COR-L47 (cell line): ENCODE measurements at places on chromosomes 1 and 21.

- DNase-seq = no peak
Observed at GRCh38 chr1:231383159-231383860, 38.8 kb downstream of the EGLN1 start.

- DNase-seq = no peak
Observed at GRCh38 chr1:7580923-7581753, 190.0 kb upstream of the VAMP3 start.

GRCh38 chr1:182674346-182675246 is 9.8 kb downstream of the RGS8 start:
- no peak for DNase-seq

- no peak for DNase-seq
Observed at GRCh38 chr1:28086651-28087050, 1.8 kb downstream of the EYA3 start.

DNA sequence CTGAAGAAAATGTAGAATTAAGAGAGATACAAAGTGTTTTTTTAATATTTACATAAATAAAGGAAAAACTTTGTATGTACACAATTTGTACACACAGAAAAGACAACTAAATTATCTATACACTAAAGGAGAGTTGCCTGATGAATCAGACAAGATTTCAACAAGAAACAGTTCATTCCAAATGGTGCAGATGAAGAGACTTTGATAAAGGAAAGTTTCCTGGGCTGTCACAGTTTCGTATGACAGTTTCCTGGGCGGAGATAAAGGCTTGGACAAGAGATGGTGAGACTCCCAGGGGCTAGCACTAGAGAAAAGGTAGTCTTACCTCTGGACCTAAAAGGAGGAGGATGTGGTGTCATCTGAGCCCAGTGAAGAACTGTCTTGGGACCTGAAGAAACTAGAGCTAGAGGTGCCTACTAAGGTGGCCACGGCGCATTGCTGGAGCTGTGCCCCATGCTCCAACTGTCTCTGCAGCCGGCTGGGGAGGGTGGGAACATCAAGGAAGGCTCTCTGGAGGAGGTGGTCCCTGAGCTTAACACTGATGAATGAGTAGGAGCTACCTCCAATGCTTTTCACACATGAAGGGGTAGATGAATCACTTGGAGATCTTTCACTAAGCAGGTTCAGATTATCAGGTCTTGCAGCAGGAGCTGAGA is 32.2 kb downstream of the ETS2 start:
- DNase-seq = no peak

DNA sequence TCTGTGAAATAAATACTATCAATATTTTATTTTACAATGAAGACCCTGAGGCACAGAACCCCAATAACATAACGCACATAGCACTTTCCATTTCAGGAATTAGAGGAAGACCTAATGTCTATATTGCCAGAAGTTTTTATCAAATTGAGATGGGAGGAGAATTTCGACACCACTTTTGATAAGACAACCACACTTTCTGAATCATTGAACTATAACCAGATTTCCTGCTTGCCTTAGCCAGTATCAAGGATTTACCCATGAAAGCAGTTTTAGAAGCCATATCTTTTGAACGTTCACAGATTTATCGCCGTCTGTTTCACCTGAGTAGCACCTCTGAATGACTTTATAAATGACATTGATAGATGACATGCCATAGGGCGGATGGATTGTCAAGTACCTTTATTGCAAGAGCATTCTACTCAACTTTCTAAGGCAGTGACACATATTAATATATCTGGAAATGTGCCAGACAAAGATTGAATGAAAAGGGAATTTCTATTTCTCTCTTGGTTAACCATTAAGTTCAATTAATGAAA is 768.4 kb downstream of the LTN1 start:
- no peak for DNase-seq

GRCh38 chr1:36328713-36329112 is 5.3 kb upstream of the EVA1B start:
- peak; percentile 33 for DNase-seq

- DNase-seq = no peak
Observed at GRCh38 chr1:22572818-22573217, 9.5 kb downstream of the EPHA8 start.

DNA sequence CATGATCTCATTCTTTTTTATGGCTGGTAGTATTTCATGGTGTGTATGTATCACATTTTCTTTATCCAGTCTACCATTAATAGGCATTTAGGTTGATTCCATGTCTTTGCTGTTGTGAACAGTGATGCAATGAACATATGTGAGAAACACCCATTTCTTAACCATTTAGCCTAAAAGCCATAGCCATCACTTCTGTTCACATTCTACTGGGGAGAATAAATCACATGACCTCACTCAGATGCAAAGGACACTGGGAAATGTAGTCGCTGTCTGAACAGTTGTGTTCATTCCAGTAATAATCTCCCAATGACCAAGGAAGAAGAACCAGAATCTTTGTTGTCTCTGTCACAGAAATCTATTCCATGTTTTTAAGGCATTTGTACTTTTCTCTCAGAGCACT is 15.1 kb upstream of the PLA2G2E start:
- no peak for DNase-seq

GRCh38 chr1:47918257-47918867 is 78.8 kb downstream of the TRABD2B start:
- DNase-seq = no peak

DNA sequence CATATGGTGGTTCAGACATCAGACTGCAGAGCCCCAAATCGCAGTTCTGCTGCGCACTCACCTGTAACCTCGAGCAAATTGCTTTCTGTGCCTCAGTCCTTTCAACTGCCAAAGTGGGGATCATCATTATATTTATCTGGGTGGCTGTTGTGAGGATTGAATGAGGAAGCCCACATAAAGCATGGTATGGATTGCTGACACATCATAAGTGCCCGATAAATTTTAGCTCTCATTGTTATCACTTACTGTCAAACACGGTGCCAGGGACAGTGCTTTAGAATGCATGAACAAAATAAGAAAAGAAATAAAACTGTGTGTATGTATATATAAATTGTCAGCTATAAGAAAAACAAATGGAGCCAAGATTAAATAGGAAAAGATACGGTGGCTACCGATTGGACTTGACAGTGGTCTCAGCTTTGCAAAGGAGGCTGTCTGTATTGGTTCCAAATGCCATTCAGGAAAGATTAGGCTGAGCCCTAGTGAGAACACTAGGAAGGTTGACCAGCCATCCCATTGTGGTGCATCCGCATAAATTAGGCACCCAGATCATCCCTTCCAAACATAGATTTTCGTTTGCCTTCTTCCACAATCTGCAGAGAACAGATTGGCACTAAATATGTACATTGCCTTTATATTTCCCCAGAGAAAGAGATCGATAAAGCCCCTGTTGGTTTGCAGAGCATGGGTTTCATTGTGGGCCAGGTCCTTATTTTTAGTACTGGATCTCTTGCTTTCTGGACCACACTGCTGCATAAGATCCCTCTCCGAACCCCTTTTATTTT is 91.8 kb upstream of the KAZN start:
- DNase-seq = no peak
